Smooth muscle cell of the brain vasculature (primary cell): ENCODE measurements at places on chromosomes 12 and 14.

- DNase-seq, result no peak
Observed at GRCh38 chr12:81874586-81874985, 115.4 kb upstream of the PPFIA2 start.

GRCh38 chr12:69360348-69360672 is 767 bp downstream of the YEATS4 start:
- DNase-seq, result no peak

DNA sequence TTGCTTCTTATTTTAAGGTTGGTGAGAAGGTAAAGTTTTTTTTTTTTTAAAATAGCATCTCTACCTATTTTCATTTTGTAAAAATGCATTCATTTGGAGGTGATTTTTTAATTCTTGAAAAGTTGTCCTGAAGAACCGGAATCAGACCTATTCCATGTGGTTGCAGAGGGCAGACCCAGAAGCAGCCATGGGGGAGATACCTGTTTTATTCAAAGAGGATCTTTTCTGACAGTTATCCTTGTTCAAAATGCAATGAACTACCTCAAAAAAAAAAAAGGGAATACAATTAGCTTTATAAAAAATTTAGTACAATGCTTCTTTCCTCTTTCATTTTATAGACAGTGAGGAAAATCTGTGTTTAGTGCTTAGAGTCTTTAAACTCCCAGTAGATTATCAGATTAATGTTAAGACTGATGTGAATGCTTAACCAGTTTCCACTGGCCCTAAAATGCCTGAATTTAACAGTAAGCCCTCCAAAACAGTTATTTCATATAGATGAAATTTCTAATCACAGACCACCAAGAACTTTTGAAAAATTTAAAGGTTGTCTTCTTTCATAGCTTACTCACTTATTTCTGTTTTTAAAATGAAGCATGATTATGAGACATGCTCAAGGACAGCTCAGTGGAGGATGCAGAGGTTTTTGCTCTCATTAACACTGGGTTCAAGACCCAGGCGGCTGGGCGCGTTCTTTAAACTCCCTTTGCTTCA is 8.6 kb upstream of the NEMF start:
- no peak for DNase-seq

GRCh38 chr14:100131181-100131580 is 28.3 kb downstream of the DEGS2 start:
- DNase-seq, result no peak

GRCh38 chr12:122421821-122422729 is at the start of gene CLIP1:
Gene CLIP1 (minus strand): TSS chr12:122422669. CDS start chr12:122380452, 42,217 bp downstream.
- DNase-seq, result peak; percentile 26

- DNase-seq, result no peak
Observed at GRCh38 chr12:81596558-81596957, 162.6 kb downstream of the PPFIA2 start.

DNA sequence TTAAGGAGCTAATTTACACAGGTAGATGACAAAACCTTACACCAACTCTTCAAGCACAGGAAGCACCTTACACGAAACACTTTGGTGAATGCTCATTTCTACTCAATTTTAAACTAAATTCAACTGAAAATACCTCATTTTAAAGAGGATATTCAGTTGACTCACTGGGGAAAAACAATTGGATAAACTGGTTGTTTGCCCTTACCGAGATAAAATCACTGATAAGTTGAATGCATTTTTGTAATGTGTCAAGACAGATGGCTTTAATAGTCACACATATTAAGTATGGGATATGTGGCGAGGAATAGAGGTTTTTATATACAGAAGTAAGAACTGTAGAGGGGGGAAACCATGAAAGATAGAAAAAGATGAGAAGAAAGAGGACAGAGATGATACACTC is 105.4 kb downstream of the HMGA2 start:
- no peak for DNase-seq

DNA sequence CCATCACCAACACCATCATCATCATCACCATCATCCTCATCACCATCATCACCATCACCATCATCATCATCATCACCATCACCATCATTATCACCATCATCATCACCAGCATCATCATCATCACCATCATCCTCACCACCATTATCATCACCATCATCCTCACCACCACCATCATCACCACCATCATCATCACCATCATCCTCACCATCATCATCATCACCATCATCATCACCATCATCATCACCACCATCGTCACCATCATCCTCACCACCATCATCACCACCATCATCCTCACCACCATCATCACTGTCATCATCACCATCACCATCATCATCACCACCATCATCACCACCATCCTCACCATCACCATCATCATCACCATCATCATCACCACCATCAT is 113.0 kb upstream of the TMEM233 start:
- DNase-seq, result no peak

DNA sequence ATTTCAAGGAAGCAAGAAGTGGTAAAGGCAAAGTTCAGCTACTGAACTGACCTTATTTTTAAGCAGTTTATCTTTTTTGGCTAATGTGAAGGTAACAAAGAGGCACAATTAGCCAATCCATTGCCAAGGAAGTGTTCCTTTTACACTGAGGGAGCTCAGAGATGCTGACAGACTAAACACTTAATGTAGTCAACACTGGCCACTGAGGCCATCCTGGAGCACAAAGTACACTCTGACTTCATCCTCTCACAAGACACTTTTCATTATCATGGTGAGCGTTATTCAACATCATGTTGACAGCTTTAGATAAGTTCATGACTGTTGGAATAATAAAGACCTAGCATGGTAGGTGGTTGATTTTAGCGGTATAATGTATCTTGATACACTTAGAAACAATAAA is 89.9 kb downstream of the ADAMTS20 start:
- no peak for DNase-seq

- DNase-seq, result no peak
Observed at GRCh38 chr12:53530920-53531319, 23.6 kb upstream of the NPFF start.

- DNase-seq, result no peak
Observed at GRCh38 chr12:128767518-128767917, 56.2 kb downstream of the SLC15A4 start.

DNA sequence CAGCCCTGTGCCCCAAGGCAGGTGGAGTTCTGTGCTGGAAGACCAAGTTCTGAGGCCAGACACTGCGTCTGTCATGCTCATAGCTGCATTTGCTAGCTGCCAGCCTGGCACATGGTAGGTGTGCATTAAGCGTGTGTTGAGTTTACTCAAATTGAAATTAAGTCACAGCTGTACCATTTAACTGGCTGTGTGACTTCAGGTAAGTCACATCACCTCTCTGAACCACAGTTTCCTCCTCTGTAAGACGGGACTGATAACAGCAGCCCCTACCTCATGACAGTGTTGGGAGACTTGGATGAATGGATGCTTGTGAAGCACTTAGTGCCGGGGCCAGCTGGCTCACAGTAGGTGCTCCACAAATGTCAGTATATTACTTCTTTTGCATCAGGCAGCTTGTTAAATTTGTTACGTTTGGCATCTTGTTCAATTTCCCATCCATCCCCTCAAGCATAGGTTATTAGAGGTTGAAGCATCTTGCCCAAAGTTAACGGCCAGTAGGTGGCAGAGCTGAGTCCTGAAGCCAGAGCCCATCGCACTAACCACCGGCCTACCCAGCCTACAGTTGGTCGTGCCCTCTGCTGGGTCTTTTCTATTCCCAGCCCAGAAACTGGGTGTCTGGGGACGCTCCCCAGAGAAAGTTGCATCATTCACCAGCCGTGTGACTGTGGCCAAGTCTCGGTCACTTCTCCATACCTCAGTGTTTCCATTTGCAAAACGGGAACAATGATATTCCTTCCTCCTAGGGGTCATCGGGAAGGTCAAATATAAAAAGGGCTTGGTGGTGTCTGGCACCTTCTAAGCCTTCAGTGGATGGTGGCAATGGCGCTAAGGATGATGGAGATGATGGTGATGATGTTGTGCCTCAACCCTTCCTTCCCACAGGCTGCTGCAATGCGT is 4.5 kb downstream of the DAO start:
- DNase-seq, result no peak

DNA sequence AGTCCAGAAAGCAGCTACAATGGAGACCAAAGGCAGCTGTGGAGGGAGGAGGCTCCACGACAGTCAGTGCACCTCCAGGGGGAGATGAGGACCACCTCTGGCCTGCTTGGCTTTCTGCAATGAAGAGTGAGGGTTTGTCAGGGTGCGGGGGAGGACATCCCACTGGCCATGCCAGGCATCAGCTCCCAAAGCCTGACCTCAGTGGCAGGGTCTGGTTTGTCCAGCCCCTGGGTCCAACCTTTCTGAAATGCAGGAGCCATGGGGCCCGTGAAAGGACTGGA is 35.2 kb downstream of the SLC6A12 start:
- DNase-seq, result no peak

- no peak for DNase-seq
Observed at GRCh38 chr12:33588725-33589405, 149.2 kb upstream of the SYT10 start.

DNA sequence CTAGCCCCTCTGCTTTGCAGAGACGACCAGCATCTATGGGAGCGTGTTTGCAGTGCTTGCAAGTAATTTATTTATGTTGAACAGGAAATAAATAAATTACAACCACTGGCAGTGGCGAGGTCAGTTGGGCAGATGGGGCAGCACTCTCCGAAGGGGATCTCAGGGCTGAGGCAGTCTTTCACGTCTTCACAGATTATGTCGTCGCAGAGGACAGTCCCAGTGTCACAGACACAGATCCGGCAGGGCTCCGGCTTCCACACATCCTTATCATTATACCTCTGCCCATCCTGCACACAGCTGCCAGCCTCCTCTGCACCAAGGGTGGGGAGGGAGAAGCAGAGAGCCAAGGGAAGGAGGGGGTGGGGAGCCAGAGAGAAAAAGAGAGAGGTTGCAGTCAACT is 4.5 kb downstream of the COL2A1 start:
- DNase-seq, result no peak

GRCh38 chr12:5022465-5023061 is 21.1 kb upstream of the KCNA5 start:
- DNase-seq, result no peak

- no peak for DNase-seq
Observed at GRCh38 chr12:46824709-46825108, 1.1 kb downstream of the SLC38A4 start.

- no peak for DNase-seq
Observed at GRCh38 chr14:84785996-84786395, 743.9 kb upstream of the FLRT2 start.

- no peak for DNase-seq
Observed at GRCh38 chr12:112716099-112717093, 75.2 kb upstream of the RPH3A start.
